ENCODE measurements at places on chromosomes 13 and 19.

DNA sequence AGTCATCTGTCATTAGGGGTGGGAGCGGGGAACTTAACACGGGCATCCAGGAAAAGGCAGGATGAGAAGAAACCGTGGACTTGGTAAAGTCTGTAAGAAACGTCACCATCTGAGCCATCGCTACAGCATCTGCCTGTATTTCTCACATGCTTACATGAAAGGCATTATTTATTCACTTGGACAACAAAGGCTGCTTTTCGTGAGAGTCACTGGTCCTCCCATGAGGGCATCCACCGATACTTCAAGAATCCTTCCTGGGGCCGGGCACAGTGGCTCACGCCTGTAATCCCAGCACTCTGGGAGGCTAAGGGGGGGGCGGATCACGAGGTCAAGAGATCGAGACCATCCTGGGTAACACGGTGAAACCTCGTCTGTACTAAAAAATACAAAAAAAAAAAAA lies 16.1 kb downstream of the ZNF446 start:
- no peak for DNase-seq

DNA sequence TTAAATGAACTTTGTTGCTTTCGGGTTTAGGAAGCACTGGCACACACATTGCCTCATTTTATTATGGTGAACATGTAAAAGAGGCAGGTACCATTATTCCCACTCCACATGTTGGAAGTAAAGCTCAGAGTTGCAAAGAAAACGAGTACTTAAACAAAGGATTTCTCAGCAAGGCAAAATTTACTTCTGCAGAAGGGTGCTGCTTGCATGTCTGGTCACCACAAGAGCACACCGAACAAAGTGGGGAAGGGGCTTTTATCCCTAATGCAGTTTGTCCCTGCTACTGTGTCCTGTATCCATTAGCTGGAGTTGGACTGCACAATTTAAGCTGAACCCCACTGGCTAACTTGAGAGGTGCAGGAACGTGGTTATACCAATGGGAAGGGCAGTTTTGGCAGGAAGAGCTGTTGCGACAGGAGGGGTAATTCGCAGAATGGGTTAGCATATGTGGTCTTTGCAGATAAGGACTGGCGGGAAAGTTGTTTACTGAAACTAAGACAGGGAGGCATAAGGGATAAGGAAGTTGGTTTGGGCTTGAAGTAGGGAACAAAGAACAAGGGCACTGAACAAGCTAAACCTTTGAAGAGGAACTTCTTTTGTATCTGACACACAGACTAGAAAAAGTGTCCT lies 545.5 kb downstream of the UQCRFS1 start:
- no peak for DNase-seq

DNA sequence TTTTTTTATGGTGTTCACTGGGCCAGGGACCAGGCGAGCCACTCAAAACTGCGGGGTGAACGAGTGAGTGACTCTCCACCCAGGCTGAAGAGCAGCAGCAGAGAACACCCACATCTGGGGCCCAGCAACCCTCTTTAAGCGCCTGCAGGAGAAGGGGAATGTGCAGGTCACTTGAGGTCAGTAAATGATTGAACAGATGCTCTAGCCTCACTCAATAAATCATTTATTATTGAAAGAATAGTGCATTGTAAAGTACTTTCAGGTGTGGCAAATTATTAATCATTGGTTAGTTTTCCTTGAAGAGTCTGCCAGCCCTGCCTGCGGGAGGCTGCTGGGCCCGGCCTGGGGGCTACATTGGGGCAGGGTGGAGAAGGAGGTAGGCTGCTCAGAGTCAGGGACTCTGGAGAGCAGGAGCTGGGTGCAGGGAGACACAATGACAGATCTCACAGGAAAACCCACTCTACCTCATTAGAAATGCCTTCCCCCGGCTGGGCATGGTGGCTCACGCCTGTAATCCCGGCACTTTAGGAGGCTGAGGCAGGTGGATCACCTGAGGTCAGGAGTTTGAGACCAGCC lies 42.5 kb downstream of the ABCC4 start:
- no peak for DNase-seq

DNA sequence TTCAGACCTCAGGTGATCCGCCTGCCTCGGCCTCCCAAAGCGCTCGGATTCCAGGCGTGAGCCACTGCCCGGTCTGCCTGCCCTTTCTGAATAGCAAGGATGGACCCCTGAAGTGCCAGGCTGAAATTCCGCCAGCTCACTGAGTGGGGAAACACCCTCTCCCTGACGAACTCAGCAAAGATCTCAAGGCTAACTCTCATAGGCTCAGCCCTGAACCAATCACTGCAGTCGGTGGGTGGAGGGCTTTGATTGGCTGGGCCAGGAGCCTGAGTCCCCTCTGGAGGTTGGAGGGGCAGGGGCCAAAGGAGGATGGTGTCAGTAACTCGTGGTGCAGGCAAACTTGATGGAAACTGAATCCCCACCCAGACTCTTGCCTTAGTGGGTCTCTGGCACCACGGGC lies 11.2 kb upstream of the COMP start:
- DNase-seq: no peak

- DNase-seq: no peak
Observed at GRCh38 chr19:33879818-33880575, 83.3 kb downstream of the KCTD15 start.

DNA sequence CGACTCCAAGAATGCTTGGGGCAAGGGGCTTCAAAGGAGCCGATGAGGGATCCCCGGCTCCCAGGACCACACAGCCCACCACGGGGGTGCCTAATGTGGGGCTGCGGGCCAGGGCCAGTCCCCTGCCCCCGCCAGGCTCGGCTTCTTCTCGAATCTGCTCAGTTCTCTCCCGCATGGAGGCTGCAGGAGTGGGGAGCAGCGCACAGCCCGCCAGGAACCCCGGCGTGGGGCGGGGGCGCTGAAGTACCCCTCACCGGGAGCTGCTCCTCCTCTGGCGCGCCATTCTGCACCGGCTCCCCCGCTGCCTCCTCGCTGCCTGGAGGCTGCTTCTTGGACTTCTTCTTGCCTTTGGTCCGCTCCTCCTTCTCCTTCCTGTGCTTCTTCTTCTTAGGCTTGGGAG lies 14.7 kb downstream of the IZUMO4 start:
- no peak for DNase-seq

DNA sequence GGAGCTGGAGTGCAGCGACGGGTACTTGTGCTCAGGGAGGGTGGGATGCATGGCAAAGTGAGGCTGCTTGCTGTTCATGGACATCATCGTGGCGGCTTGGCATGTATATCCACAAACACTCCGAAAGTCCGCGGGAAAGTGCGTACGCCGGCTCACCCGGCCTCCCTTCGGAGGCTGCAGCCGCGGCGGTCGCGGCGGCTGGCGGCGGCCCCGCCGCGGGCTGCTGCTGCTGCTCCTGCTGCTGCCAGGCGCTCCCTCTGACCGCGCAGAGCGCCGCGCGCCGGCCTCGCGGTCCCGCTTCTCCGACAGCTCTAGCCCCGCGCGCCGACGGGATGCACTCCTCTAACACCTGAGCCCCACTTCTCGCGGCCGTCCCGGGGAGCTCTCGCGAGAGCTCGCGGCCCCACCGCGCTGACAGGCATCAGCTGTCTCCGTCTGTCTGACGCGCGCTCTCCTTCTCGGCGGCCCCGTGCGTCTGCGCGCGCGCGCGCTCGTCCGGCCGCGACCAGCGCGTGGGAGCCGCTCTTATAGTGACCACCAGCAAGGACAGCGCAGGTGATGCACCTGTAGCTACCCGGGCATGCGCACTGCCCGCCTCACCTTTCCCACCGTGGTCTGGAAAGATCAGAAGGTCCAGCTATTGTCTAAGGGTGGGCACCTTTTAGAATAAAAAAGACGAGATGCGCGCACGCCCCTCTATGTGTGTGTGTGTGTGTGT lies at the start of gene POU4F1:
Gene POU4F1 (minus strand): TSS at position 313 of the 718 bp plus-strand sequence. CDS start 226 bp downstream, at position 87.
- DNase-seq: no peak

DNA sequence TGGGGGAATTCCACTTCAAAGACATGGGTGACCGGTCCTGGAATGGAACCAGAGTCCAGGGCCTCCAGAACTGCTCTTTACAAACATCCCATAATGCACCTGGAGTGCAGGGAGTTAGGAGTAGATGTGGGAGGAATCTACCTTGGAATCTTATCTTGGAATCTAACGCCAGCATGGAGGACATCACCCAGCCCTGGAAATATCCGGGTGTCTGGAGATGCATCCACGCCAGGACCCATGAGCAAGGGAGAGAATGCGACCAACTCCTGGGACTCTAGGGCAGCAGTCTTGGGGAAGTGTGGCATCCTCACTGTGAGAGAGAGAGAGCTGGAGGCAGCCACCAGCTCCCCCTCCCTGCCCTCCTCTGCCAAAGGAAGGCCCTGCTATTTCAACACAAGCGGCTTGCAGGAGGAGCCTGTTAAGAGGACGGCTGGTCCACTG lies 211.8 kb downstream of the UQCRFS1 start:
- DNase-seq: no peak

GRCh38 chr19:47186446-47187334 lies 44.3 kb downstream of the BBC3 start:
- DNase-seq: no peak

DNA sequence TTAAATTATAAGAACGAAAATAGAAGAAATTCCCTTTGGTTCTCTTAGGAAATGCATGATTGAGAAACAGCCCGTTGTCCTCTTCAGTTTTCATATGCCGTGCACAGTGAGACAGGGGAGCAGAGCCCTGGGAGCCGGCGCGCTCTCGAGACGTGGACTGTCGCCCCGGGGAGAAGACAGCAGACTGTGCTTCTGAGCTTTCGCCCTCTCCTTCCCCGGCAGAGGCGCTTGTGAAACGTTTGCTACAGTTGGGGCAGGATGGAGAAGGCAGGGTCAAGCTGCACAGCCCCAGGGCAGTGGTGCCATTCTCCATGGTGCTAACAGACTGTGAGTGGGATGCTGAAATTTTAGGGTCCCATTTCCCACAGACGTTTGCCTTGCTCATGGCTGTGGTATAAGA lies 192.2 kb upstream of the KL start:
- no peak for DNase-seq

GRCh38 chr19:28074773-28075172 lies 1138.2 kb downstream of the UQCRFS1 start:
- DNase-seq: no peak

DNA sequence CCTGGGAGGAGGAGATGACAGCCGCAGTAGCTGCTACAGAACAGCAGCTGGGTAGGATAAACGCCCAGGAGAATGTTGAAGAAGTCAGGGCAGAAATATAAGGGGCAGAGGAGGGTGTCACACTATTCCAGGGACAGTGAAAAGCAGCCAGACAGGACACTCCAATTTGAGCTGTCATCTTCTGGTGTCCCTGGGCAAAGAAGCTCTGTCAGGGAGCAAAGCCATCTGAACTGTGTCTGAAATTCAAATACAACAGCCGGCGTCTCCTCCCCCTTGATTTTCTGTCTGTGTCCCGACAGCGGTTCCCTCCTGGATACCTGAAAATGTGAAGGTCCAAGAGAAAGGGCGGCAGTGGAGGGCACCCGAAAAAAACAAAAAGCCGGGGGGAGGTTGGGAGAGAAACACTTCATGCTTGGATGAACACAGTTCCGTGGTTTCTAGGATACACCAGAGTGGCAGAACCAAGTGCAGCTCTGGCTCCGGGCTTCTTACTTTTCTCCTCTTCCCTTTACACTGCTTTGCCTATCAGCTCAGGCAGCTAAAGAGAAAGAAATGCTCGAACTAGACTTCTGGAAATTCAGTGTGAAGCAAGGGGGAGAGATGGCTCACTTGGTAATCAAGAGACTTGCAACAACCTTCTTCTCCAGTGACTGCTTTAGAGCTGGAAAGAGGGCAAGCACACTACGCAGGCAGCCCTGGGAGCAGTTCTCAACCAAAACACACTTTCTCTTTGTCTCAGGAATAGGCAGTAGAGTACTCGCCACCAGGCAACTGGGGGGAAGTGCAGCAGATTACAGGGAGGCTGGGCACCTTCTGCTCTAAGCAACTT lies 465.6 kb downstream of the ITGBL1 start:
- DNase-seq: no peak

DNA sequence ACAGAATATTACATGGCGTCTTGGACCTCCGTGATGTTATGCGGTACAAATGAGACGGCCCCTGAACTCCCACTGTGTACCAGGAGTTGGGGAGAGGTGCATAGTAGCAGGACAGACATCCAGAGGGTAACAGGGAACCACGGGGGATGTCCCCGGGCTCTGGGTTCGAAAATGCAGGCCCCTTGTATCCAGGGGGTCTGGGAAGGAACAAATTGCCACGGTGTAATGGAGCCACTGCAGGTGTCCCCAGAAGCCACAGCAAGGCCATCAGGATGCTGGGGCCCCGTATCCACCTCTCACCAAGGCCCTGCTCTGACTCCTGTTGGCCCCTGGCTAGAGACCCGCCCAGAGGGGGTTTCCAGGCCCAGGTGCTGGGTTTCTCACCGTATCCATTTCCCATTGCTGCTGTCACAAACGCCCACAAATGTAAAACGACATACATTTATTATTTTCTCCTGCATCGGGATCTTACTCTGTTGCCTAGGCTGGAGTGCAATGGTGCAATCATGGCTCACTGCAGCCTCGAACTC lies 77.8 kb downstream of the INSR start:
- DNase-seq: no peak

DNA sequence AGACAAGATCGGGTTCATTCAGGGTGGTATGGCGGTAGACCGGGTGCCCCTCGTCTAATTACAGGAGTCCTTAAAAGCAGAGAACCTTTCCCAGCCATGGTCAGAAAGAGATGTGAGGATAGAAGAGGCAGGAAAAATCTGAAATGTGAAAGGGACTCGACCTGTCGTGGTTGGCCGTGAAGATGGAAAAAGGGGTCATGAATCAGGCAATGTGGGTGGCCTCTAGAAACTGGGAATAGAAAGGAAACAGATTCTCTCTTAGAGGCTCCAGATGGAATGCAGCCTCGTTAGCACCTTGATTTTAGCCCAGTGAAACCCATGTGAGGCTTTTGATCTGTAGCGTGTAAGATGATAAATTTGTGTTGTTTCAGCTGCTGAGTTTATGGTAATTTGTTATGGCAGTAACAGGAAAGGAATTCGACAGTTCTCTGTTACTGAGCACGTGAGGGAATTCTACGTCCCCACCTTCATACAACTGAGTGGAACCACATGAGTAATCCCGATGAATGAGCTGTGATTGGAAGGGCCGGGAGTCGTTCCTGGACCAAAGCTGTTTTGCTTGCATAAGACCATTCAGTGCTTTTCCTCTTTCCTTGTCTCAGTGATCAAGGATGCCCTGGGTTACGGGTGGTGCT lies 11.0 kb upstream of the CA11 start:
- DNase-seq: no peak

DNA sequence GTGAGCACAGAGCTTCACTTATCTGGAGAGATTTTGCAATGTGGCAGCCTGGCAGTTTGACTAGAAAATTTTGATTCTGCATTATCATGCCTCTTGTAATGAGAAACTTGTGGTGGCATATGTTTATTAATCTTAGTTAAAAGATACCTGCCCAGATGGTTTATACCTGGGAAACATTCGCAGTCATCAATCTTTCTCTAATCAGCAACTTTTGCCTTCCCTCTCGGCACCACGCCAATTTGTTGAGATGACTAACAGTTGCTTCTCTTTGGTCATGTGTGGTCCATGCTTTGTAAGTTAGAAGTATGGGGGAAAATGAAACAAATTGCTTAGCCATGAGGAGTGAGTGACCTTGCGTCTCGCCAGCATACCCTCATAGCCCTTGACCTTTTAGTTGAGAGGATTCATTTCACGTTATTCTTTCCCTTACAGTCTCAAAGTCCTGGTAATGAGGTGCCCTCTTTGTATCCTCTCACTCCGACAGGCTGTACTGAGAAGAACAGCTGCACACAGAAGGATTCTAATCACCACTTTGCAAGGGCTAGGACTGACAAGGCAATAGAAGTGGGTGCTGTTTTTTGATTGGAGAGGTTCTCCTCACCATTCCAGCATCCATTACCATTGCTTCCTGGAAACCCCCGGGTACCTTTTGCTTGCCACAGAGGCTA lies 201.4 kb downstream of the OXGR1 start:
- no peak for DNase-seq

- DNase-seq: no peak
Observed at GRCh38 chr19:18541992-18542940, 1.1 kb downstream of the FKBP8 start.

Measured in coronary artery (tissue), 2 donors.